ENCODE measurements at places on chromosomes 6 and 20.

- DNase-seq: no peak
Observed at GRCh38 chr6:63530991-63531390, 41.3 kb upstream of the LOC128125822 start.

DNA sequence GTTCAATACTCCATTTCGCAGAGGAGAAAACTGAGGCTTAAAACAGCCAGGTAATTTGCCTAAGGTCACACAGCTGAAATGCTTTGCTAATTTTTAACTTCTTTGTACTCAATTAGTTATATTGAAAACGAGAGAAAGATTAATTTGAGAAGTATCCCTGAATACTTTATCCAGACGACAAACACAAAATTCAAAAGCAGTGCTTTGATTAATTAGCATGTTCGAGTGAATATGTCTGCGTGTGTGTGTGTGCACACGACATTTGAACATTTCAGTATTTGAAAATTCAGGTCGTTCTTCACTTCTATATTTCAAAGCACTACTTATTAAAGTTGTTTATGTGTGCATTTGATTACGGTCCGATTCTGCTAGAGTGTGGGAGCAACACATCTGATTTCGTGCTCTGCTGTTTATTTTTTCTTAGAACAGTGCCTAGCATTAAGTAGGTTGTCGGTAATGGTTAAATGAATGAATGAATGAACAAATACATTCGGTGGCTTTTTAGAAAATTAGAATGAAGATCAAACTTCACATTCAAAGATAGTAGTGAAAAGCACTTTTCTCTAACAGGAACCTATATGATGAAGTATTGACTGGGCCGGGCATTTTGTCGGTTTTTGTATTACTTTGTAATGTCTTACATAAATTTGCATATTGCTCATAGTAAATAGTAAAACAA is 36.9 kb upstream of the SYNCRIP start:
- no peak for DNase-seq

DNA sequence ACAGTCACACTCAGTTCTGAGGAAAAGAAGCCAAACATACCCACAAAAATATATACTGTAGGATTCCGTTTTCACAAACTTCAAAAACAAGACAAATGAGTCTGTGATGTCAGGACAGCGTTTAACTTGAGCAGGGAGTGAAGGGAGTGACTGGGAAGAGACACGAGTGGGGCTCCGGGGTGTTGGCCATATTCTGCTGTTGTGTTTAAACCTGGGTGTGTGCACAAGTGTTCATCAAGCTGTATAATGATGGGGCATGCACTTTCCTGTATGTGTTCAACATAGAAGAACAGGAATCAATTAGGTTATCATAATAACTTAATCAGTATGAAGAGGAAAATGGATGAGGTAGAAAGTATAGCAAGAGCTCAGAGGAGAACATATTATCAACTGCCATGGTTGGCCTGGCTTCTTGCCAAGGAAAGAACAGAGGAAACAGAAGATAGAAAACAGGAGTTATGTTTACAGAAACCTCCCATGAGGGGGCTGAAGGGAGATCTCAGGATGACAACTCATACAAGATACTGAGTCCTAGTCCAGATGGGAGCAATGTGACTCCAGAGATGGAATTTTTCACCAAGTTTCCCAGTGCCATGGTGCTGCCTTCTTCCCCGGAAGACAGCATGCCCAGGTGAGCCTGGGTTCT is 15.1 kb upstream of the AFDN start:
- DNase-seq: no peak

DNA sequence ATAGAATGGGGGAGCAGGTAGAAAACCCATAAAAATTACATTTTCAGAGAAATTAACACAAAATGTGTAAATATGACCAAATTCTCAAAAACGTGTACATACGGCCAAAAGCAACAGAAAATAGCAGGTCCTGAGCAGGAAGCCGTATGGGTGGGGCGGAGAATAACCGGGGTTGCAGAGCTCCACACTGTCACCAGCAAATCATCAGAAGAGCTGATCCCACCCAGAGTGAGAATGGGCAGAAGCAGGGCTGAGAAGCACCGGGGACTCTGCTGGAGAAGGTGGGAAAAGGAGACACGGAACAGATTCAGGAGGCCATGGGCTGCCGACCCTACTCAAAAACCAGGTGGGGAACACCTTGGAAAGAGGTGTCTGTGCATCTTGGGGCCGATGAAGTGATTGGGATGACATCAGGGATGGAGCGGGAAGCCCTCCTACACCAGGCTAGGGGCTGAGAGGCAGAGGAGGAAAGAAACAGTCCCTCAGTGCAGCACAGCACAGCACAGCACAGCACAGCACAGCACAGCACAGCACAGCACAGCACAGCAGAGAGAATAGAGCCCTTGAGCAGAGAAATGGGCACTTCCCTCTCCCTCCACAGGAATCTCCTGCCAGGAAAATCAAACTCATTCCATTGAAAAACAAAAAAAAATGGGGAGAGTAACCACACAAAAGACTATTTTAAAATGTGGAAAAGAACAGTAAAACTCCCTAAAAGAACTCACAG is 22.3 kb downstream of the STX7 start:
- no peak for DNase-seq

GRCh38 chr20:6070829-6071695 is 17.2 kb upstream of the LRRN4 start:
- no peak for DNase-seq

- no peak for DNase-seq
Observed at GRCh38 chr20:58078741-58079522, 149.5 kb downstream of the ANKRD60 start.

- DNase-seq: no peak
Observed at GRCh38 chr20:48841875-48842529, 14.2 kb upstream of the PREX1 start.
